IPS DF 19.7 (cell line): ENCODE measurements at places on chromosomes 12 and 14.

GRCh38 chr14:80536456-80536855 lies 325.2 kb upstream of the DIO2 start:
- DNase-seq = no peak

GRCh38 chr12:71152851-71153250 lies 4.9 kb downstream of the TSPAN8 start:
- no peak for DNase-seq

DNA sequence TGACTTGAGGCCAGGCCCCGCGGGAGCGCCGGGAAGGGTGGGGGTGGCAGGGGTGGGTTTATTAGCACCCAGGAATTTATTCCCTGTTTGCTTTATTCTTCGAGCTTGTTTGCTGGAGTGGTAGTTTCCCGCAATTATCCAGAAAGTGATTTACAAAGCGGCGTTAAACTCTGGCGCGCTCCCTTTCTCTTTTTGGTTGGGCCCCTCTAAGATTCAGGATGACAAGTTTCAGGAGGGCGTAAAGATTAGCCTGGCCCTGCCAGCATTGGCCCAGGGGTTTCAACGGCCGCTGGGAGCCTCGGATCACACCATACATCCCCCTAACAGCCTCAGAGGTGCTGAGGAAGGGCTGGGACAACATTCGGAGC lies 444 bp upstream of the NKX2-8 start:
- no peak for DNase-seq

DNA sequence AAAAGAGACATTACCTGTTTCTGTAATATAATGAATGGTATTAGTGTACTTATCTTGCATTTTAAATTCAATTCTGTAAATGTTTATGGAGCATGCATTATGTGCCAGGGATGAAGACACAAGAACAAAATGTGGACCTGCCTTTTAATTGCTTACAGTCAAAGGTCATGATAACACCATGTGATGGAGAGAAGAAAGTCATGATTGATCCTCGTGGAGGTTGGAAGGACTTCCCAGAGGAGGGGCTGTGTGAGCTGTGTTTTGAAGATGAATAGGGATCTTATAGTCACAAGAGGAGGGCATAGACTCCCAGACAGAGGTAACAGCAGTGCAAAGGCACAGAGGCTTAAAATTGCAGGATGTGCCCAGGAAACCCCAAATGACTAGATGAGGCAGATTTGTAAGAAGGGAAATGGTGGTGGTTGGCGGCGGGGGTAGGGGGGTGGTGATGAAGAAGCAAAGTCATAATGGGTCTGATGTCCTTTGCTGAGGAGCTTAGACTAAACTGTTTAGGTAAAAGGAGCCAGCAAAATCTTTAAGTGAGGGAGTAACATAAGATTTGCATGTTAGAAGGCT lies 151.5 kb downstream of the PRKCH start:
- DNase-seq = no peak

DNA sequence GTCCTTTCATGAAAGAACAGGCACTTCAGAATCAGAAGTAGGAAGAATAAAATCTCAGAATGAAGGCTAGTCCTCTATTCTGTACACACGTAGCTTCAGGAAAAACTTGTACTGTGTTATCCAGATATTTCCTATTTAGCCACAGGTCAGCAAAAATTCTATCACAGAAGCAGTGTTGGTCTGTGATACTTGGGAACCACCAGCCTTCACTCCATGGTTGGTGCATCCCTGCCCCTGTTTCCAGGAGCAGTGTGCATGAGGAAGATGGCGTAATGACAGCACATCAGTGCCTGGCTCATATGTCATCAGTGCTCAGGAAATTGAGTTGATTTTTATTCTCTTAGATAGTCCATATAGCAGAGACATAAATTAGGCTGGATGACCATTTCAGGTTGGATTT lies 87.7 kb downstream of the SAMD4A start:
- DNase-seq = no peak

GRCh38 chr12:76192416-76192815 lies 107.9 kb upstream of the NAP1L1 start:
- no peak for DNase-seq

DNA sequence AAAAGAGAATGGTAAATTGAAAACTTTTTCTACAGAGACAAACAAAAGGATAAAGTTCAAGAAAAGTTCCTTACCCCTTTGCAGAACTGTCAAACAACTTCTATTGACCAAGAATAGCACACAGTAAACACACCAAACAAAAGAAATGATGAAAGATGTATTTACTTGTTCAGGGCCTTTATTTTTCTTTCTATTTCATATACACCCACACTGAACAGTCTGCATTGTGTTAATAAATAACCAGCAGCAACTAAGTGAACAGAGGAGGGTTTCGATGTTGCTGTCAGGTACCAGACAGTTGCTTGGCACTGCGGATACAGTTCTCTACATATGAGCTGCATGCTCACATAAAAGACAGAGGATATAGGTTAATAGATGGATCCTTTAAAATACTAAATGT lies 122.1 kb downstream of the SOX5 start:
- DNase-seq = no peak

DNA sequence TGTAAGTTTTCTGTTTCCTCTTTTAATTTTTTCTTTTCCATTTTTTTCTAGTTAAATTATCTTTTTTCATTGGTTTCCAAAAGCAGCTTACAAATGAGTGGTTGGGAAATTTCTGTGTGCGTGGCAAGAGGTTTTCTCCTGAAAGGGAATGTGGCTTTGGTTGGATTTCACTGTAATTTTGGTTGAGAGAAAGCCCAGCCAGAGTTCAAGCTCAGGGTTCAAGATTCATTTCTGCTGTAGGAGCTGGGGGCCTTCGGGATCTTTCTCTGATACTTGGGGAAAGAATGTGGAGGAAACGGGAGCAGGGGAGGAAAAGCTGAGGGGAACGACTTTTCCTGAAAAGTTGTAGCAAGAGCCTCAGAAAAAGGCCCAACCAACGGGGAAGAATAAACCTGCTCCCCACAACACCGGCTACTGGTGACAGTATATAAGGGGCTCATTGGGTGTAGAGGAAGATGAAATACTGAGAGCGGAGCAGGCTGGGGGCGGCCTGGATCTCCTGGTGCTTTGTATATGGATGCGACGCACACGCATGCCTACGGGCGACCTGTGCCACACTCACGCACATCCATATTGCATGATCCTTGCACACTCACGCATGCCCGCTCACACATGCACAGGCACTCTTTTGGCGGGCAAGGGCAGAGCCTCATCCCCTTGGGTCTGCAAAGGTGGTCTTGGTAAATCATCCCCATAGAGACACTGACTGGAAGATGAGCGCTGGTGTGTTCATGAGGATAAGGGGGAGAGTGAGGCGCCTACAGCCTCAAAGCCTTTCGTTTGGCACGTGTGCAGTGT lies 1.9 kb downstream of the HOXC10 start:
- DNase-seq = no peak

DNA sequence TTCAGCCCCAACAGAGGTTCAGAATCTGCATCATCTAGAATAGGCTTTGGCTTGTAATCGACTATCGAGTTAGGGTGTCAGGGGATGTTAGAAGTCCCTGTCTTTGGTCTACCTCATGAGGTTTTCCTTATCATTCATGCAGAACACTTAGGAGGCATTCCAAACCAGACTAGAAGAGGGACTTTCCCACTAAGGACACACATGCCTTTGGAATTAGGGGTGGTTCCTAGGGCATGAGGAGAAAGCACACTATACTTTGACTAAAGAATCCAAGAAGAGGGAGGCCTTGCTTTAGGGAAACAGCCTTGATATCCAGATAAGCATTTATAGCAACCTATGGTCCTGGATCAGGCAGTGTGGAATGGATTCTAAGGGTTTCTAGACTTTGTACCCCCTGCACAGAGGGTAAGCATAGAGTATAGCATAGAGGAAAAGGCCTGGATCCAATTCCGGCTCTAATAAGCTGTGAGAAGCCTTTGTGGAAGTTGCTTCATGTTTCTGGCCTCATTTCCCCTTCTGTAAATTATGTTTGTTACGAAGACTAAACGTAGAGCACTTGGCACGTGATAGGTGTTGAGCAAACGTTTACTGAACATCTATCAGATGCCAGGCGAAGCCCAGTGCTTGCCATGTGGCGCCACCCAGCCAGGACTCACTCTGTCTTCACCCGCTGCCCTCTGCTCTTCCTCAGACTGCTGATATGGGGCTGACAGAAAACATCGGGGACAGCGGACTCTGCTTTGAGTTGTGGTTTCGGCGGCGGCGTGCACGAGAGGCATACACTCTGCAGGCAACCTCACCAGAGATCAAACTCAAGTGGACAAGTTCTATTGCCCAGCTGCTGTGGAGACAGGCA lies 13.2 kb downstream of the ZNF219 start:
- no peak for DNase-seq

DNA sequence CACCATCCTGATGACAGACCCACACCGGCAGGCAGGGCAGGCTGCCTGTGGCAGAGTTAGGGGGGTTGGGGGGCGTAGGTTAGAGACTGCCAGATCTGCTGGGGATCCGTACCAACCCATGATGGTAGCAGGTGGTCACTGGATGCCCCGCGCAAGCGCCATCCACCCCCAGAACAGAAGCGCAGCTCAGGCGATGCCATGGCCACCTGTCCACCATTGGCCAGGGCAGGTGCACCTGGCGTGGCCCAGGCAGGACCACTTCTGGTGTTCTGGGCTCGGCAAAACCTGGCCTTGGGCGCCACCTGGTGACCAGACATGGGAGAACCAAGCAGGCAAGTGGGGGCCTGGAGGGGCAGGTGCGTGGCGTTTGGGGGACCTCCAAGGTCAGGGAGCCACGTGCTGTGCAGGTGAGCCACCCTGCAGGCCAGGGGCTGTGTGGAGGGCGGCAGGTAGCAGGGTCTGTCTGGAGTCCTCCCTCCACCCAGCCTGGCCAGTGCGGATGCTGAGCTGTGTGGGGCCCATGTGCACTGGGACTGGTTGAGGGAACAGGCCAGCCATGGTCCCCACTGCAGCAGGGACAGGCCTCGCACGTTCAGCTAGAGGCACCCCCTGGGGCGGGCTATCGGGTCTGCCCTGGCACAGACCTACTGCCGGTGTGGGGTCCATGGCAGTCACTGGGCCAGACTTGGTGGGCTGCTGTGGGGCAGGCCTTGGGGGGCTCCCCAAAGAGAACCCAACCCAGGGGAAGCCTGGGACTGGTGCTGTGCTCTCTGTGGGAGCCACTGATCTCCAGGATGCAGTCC lies 15.6 kb downstream of the BAG5 start:
- DNase-seq = no peak
